Keratinocyte (primary cell): ENCODE measurements at places on chromosomes 6 and 20. TPM values are rescaled to one million over a fixed set of nuclear protein-coding genes. Genes with fewer than 3 reads are reported as not detected.

ENPP5 gene
- polyA plus RNA-seq: 0.02 to 0.10 TPM (median 0.07 TPM) in 3 replicates

MCCD1 gene
- polyA plus RNA-seq: not detected in 3 replicates

CCN5 gene
- polyA plus RNA-seq: 0.50 TPM in 1 of 3 replicates, not detected in the others

C4B gene
- 1.3 to 2.8 TPM (median 1.8 TPM) in 3 replicates for polyA plus RNA-seq

HCK gene
- 0.03 TPM in 1 of 3 replicates, not detected in the others for polyA plus RNA-seq

SLC35D3 gene
- polyA plus RNA-seq: not detected in 3 replicates

RAET1G gene
- 12.1 to 38.8 TPM (median 16.4 TPM) in 3 replicates for polyA plus RNA-seq

VSTM2L gene
- 0.68 to 3.3 TPM (median 0.75 TPM) in 3 replicates for polyA plus RNA-seq

SAMD10 gene
- polyA plus RNA-seq: 0.45 to 0.93 TPM (median 0.75 TPM) in 3 replicates

NKX2-2 gene
- not detected in 3 replicates for polyA plus RNA-seq

RFX6 gene
- not detected in 3 replicates for polyA plus RNA-seq

NUP43 gene
- 24.0 to 33.8 TPM (median 30.2 TPM) in 3 replicates for polyA plus RNA-seq

GRCh38 chr6:71410164-71410566 lies 121.6 kb downstream of the OGFRL1 start:
- DNase-seq: peak; percentile 89

- DNase-seq: no peak
These were observed 136.1 kb downstream of the INSM1 start for GRCh38 chr20:20503777-20504530.

GRCh38 chr6:109229536-109229935 lies 134.2 kb downstream of the CEP57L1 start:
- no peak for DNase-seq

DNA sequence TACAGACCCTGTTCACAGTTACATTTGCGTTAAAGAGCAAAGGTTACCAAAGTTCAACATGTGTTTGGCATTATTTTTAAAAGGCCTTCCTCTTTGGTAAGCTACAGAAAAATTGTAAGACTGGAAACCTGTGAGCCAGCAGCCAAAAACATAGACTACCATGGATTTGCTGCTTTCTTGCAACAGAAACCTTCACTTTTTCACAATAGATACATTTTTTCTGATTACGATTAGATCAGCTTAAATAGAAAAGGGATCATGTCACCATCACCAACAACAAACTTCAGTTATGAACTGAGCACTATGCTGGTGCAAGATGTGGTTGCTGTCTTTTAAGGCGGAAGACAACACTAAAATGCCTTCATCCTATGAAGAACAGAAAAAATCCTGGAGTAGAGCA lies 112.3 kb upstream of the MARCKS start:
- no peak for DNase-seq

- DNase-seq: no peak
These were observed 29.9 kb downstream of the MKKS start for GRCh38 chr20:10404023-10404628.

DNA sequence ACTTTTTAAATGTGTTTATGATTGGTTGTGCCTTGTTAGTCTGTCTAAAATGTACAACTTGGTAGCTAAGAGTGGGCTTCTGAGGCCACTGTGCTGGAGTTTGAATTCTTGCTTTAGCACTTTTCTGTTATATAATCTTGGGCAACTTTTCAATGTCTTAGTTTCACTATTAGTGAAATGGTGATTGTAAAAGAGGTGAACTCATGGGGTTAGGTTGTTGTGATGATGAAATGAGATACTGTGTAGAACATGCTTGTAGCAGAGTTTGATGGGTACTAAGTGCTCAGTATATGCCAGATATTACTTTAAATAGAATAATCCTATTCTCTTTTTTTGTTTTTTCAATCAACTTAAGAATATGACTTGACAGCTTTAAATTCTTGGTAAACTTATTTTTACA lies 624.7 kb downstream of the CD109 start:
- DNase-seq: no peak

GRCh38 chr6:9250852-9251251 lies 815.5 kb upstream of the SLC35B3 start:
- DNase-seq: peak; percentile 30

DNA sequence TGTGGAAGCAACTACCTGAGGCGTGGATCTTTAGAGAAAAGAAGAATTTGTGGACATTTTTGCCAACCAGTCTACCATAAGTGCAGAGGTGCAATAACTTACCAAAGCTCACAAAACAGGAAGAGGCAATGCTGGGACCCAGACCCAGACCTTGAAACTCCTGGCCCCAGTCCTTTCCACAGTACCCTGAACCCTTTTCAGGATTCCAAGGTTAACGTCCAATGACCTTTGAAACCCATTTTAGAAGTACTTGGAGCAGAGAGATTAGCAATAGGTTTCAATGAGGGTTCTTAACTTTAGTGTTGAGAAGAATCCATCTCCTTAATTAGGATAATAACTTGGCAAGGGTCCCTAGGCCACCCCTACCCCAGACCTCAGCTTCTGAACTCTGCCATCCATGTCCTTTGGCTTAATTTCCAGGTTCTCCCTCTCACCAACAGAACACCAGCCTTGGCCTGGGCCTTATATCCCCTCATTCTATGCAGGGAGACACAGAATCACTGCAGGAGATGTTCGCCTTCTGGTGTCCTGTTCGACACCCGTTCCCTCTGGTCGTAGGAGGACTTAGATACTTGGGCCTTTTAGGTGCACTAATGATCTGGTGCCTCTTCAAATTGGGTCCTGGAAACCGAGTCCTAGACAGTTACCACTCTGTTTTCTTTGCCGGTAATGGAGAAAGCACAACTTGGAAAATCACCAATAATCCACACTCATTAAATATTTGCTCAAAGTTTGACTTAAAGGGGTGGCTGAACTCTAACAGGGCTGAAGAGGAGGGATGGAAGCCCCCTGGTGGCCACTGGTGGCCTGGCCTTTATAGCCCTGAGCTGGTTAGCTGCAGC lies 40.6 kb downstream of the ISM1 start:
- no peak for DNase-seq

GRCh38 chr20:64140956-64141355 lies 23.3 kb upstream of the MYT1 start:
- no peak for DNase-seq

- no peak for DNase-seq
These were observed 84.9 kb upstream of the SCAF8 start for GRCh38 chr6:154648188-154648887.

GRCh38 chr6:87110636-87111035 lies 15.7 kb upstream of the CGA start:
- no peak for DNase-seq

DNA sequence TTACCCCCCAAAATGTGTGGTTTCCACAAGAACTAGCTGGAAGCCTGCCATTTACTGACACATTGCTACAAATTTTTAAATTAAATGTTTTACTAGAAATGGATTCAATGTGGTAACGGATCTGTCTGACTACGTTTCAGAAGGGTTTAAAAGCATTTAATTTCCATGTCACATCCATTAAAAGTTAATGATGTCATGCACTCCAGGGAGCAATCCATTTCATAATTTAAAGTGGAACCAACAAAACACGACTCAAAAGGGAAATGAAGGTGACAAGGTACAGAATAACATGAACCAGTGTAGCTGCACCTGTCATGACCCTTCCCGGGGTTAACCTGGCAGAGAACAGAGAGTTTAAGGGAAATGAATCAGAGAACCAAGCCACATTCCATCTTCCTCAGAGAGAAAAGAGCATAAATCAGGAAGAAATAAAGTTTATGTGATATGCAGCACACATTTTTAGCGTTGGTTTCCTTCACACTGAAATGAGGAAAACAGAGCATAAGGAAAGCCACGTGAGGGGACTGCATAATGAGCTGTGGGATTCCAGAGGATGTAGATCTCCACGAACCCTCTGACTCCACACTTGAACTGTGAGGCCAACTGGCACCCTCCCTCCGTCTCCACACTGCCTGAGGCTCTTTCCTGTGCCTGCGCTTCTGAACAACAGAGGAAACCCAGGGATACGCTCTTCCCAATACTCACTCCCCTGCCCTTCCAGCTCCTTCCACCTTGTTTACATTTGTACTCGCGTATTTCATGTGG lies 170.3 kb upstream of the AHI1 start:
- DNase-seq: no peak

DNA sequence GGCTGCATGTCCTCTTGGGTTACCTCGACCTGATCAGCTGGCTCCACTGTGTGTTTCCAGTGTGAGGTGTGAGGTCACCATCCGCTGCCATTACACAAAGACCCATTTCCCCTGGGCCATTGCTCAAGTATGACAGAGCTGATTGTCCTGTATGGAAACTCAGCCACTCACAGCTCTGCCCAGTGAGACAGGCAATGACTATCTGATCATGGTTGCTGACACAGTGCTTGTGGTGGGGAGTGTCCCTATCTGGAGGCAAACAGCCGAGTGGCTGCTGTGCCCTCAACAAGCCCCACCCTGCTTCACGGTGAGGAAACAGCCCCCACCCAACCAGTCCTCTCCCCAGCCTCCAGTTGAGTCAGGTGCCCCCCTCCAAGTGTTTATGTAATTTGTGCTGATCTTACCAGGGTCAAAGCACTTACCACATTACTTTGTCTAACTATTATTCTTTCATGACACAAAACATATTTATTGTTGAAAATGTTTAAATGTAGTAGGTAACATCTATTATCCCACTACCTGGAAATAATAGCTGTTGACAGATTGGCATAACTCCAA lies 11.7 kb upstream of the MAPK13 start:
- DNase-seq: no peak

DNA sequence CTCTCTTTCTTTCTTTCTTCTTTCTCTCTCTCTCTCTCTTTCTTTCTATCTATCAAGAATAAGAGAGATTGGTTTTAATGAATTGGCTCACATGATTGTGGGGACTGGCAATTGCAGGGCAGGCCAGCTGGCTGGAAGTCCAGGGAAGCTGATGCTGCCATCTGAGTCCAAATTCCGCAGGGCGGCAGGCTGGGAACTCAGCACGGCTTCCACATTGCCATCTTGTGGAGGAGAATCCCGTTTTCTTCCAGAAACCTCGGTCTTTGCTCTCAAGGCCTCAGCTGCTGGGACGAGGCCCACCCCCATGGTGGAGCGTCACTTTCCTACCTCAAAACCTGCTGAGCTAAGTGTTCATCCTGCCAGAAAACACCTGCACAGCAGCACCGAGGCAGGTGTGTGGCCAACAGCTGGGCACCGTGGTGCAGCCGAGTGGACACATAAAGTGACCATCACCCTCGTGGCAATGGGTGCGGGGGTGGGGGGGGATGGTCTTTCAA lies 58.8 kb upstream of the SLCO4A1 start:
- no peak for DNase-seq

GRCh38 chr6:12566618-12567123 lies 149.9 kb upstream of the PHACTR1 start:
- DNase-seq: no peak

DNA sequence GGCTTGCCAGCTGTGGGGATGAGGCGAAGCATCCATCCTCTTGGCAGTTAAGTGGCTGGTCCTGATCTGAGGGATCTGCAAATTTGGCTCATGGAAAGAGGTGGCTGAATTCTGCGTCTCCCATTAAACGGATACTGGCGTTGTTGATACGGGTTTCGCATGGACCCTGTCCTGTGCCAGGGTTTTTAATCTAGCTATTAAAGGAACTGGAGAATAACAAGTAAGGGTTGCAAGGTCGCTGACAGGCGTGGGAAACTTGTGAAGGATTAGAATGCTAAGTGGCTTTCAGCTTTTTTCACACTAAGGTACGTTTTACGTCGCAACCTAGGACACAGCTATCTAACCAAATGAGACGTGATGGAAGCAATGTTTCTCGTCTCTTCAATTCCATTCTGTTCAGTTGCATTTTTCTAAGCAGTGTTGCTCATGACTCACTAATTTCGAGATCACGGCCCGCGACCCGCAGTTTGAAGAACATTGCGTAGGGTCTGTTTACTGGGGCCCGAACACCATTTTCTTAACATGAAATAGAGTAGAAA lies 852 bp downstream of the GMNN start:
- DNase-seq: no peak

- no peak for DNase-seq
These were observed 25.2 kb upstream of the MYLIP start for GRCh38 chr6:16103722-16104121.

GRCh38 chr20:50467718-50468356 lies 42.3 kb upstream of the PTPN1 start:
- DNase-seq: no peak

GRCh38 chr20:58137651-58138265 lies 90.7 kb downstream of the ANKRD60 start:
- no peak for DNase-seq

GRCh38 chr6:5425267-5425666 lies 164.0 kb downstream of the FARS2 start:
- DNase-seq: no peak

DNA sequence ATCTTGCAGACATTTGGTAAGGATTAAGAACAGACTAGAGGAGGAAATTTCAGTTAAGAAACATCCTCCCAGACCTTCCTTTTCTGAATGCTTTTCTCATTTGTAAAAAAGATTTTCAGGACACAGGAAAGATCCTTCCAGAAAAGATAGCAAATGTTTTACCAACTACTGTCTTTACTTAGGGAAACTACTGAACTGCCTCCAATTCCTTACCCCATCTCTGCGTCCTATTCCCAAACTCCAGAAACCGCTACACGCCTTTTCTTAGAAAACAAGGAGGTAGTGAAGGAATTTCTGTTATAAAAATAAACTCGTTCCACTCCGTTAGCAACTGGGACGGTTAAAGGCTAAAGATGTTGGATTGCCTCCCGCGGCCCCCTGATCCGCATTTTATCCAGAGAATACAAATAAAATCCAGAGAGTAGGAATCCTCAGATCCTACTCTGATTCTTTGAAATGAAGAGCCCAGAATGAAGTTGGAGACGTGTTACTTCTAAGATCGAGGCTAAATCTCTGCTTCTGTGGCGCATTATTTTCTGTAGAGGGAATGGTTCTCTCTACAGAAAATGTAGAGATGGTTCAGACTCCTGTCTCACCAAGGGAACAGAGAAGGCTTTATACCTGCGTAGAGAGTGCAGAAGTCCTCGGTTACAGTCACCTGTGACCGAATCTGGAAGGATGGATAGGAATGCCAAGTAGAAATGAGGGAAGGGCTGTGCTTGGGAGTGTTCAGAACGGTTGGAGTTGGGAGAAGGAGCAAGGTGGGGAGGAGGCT lies 133.0 kb downstream of the GPX5 start:
- DNase-seq: no peak

DNA sequence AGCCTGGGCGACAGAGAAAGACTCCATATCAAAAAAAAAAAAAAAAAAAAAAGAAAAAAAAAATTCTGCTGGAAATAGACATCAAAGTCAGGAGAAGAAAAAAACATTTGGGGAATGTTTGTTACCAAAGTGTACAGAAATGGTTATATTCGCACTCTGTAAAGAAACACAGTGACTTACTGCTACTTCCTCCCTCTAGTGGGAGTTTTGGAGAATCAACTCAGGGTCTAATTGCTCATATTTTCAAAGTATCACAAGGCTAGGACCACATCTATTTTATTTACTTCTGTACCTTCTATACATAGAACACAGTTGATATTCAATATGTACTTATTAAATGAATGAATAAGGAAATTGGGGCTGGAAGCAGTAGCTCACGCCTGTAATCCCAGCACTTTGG lies 24.4 kb downstream of the ARG1 start:
- no peak for DNase-seq

- no peak for DNase-seq
These were observed 146.3 kb upstream of the RNF24 start for GRCh38 chr20:4161401-4162251.

GRCh38 chr20:61798632-61799031 lies 267.0 kb downstream of the TAF4 start:
- DNase-seq: no peak

- DNase-seq: no peak
These were observed 427.1 kb downstream of the CD83 start for GRCh38 chr6:14544666-14545065.

- DNase-seq: no peak
These were observed 1.3 kb upstream of the MYBL2 start for GRCh38 chr20:43665466-43666176.
